ENCODE measurements at places on chromosomes 16 and 17.

DNA sequence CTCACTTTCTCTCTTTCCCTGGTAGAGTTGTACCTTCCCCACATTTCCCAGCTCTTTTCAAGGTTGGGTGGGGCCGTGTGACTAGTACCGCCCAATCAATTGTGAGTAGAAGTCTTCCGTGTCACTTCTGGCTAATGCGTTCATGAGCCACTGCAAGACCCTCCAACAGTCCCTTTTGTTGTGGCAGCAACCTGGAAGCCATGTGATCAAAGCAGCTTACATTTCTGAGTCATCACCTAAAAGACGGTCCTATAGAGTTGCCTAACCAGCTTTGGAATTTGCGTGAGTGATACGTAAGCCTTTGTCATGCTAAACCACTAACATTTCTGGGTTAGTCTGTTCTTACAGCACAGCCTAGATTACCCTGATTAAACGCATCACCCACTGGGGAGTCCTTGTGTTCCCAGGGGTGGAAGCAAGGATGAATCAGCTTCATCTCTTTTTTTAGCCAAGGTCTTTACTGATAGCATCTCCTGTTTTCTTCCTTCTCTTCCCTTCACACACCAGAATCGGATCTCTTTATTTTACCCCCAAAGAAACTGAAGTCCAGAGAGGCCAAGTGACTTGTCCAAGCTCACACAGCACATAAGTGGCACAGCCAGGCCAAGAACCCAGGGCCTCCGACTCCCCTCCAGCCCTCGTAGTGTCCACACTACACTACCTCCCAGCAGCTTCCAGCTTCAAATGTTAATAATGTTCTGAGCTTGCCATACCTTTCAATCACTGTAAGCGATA lies 366.3 kb upstream of the XYLT1 start:
- no peak for DNase-seq

- DNase-seq = peak; percentile 11
Measured at GRCh38 chr16:89721546-89722391, 432 bp downstream of the ZNF276 start.

- DNase-seq = no peak
Measured at GRCh38 chr17:20823905-20824304, 218.9 kb downstream of the USP22 start.

- no peak for DNase-seq
Measured at GRCh38 chr17:6449307-6449706, 5.1 kb downstream of the PIMREG start.

- DNase-seq = no peak
Measured at GRCh38 chr17:4839221-4839620, 6.1 kb downstream of the MINK1 start.

DNA sequence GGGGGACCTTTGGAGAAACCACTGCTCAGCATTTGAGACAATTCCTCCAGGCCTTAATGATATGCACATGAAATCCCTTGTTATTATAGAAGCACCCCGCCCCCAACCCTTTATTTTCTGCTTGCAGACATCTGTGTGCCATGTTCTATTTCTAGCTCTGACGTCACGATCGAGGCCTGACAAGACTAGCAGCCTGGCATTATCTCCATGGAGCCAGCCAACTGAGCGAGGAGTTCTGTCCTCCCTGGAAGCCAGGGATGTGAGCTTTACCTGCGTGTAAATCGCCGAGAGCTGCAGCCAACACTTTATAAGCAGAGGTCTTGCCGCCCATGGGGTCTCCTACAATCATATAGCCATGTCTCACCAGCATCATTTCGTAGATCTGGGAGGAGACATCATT lies 116.9 kb downstream of the DNAH3 start:
- DNase-seq = no peak

DNA sequence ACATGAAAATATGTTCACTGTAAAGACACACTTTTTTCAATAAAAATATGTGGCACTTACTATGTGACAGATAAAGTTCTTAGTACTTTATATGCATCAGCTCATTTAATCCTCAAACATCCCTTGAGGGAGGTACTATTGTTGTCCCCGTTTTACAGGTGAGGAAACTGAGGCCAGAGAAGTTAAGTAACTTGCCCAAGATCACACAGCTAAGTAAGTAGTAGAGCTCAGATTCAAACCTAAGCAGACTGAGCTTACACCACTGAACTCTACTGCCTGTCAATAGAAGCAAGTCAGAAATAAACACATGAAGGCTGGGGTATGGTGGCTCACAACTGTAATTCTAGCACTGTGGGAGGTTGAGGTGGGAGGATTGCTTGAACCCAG lies 13.9 kb downstream of the CDH3 start:
- DNase-seq = no peak

- DNase-seq = no peak
Measured at GRCh38 chr17:54974759-54975158, 6.2 kb downstream of the STXBP4 start.

GRCh38 chr17:60392845-60393702 lies 1.1 kb upstream of the USP32 start:
- DNase-seq = peak; percentile 38

DNA sequence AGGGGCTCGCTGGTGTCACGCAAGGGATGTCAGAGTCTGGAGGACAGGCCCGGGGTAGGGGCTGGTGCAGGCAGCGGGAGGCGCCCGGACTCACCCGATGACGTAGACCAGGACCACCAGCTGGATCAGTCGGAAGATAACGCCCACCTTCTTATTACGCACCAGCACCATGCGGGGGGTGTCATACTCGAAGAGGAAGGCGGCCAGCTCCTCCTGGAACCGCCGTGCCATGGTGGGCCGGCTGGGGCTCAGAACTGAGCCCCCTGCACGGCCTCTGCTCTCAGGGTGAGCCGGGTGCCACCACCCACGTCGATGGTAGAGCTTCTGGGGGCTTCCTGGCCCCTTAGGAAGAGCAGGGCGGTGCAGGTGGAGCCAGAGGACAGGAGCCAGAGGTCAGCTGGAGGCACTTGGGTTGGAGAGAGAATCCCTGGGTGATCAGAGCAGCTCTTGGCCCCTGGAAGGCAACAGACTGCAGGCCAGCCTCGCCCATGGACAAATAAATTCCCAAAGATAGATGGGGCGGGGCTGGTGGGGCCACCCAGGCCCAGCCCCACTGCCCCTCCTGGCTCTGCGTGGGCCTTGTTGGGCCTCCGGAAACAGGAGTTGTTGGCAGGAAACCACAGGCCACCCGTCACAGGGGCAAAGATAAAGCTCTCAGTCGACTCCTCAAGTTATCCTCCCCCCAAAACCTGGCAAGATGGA lies at the start of gene P2RX1:
P2RX1 (minus strand) TSS at position 471 of the 702 bp plus-strand sequence; CDS start at position 231, 240 bp downstream.
- DNase-seq = no peak

- DNase-seq = no peak
Measured at GRCh38 chr16:67149276-67150046, 1.3 kb downstream of the B3GNT9 start.

- DNase-seq = no peak
Measured at GRCh38 chr17:3974138-3974687, 10.0 kb upstream of the ATP2A3 start.

GRCh38 chr16:88738151-88739084 lies 32.1 kb downstream of the CTU2 start:
- DNase-seq = no peak

DNA sequence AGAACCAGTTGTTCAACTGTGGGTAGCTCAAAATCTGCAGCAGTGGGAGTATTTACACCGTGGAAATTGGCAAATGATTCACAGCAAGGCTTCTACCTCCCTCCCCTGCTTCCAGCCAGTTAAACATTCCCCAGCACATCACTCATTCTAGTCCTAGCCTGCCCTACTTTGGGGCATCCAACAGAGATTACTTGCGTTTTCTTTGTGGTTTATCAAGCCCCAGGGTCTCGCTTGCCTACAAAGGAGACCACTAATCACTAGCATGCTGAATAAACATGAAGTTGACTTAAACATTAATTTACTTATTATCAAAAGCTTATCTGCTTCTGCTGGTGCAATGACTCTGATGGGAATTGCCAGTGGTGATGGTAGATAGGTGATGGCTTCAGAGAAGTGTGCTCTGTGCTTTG lies 94.5 kb downstream of the MARF1 start:
- no peak for DNase-seq

- DNase-seq = no peak
Measured at GRCh38 chr16:69348222-69348621, 3.4 kb downstream of the TMED6 start.

- no peak for DNase-seq
Measured at GRCh38 chr16:67930678-67931211, 917 bp downstream of the CTRL start.

DNA sequence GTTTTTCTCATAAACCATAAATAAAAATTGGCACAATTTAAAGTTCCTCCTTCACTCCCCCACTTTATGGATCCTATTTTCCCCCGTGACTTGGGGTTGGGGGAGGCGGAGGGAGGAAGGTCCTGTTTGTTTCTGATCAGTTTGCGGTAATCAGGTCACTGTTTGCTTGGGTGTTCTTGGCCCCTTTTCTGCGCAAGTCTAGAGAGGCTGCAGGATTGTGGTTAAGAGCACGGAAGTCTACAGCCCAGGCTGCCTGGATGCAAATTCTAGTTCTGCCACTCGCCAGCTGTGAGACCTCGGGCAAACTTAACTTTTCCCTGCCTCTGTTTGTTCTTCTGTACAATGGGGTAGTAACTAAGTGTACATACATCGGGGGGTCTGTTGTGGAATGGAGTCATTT lies 12.1 kb downstream of the ATP2C2 start:
- DNase-seq = no peak

- DNase-seq = peak; percentile 40
Measured at GRCh38 chr17:40341808-40342503, 22.6 kb downstream of the GJD3 start.

DNA sequence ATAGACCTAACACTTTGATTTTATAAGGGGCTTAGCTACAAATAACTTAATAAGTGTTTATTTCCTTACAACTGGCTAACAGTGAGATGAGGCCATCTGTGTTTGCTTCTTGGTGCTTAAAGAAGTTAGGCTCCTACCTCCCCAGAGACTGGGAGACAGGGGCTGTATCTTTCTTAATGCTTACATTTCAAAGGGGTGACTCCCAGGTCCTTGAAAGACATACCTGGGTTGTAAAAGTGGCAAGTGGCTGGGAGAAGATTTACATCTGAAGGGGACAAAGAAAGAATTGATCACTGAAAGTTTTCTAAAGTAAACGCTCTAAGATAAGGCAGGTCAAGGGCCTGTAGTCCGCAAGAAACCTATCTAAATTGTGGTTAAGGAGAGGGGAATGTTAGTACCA lies 196.8 kb downstream of the CNTNAP4 start:
- DNase-seq = no peak

DNA sequence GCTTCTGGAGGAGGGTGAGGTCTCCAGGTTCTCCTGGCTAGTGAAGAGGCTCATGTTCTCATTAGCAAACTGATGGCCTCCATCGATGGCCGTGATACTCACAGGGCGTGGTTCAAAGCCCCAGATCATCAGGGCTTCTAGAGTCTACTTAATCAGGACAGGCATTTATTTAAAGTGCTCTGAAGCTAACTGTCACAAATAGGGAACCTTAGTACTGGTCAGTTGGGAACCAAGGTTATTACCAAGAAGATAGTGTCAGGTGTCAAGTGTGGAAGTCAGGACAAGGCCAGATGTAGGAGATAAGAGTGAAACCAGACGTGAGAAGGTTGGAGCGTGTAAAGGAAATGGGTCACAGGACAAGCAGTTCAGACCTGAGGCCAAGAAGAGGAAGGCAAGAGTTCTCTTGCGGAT lies 56.9 kb downstream of the PIGL start:
- DNase-seq = no peak

- peak; percentile 91 for DNase-seq
Measured at GRCh38 chr16:88924834-88925539, 52.0 kb downstream of the CBFA2T3 start.

- no peak for DNase-seq
Measured at GRCh38 chr16:67740391-67740790, 21.3 kb upstream of the GFOD2 start.

- no peak for DNase-seq
Measured at GRCh38 chr16:680967-681745, 946 bp downstream of the STUB1 start.

GRCh38 chr17:77849239-77849638 lies 109.3 kb upstream of the TNRC6C start:
- no peak for DNase-seq

DNA sequence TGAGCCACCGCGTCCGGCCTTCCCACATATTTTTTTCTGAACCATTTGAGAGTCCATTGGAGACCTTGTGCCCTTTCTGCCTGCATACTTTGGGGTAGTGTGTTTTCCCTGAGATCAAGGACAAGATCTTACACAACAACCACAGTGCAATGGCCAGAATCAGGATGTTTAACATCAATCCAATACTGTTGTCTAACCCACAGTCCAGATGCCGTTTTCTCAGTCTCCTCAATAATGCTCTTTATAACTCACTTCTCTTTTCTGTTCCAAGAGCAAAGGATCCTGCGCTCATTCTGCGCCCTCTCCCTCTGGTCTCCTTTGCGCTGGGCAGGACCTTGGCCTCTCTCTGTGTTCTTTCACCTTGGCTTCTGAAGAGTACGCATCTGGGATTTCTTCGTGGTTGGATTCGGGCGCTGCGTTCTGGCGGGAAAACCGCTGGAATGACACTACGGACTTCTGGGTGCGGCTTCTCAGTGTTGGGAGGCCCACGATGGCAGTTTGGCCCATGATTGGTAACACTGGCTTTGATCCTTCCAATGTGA lies 16.6 kb downstream of the CBX4 start:
- no peak for DNase-seq

GRCh38 chr17:63950940-63951907 lies 19.1 kb upstream of the CD79B start:
- DNase-seq = no peak

GRCh38 chr17:50426814-50427787 lies 1.1 kb downstream of the ACSF2 start:
- DNase-seq = no peak

- no peak for DNase-seq
Measured at GRCh38 chr16:72561-73548, at the start of gene RHBDF1. RHBDF1 (minus strand) TSS chr16:72631; CDS start chr16:65015, 7,616 bp downstream.

DNA sequence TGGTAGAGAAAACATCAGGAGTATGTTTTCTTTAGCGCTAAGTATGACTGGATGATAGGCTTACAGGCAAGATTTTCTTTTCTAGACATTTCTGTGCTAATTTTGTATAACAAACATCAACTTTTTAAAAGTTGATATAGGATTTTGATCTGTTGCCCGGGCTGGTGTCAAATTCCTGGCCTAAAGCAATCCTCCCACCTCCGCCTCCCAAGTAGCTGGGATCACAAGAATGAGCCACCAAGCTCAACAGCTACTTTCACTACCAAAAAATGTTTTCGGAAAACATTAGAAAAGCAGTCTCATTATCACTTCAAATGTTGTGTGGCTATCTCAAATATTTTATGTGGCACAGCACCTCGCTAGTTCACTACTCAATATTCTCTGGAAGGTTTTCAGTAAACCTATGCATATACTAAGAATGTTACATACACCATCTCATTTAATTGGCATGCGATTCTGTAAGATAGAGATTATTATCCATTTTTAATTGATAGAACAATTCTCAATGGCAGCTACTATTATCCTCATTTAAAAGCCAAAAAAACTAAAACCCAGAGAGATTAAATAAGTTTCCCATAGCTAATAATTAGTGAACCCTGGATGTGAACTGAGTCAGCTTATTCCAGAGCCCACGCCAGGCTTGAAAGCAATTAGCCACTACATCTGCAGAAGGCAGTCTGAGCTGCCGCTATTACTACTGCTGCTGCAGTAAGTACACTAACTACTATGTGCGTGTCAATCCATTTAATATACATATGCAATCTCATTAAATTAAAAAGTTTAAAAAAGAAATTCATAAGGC lies 41.7 kb downstream of the CREBBP start:
- no peak for DNase-seq

- no peak for DNase-seq
Measured at GRCh38 chr17:81245024-81245664, 6.0 kb downstream of the NDUFAF8 start.

GRCh38 chr17:45136846-45137560 lies 1.5 kb downstream of the ACBD4 start:
- no peak for DNase-seq

- peak; percentile 27 for DNase-seq
Measured at GRCh38 chr16:1331712-1332617, 1.5 kb upstream of the BAIAP3 start.

All from NCI-H1436 (cell line).